ENCODE measurements at places on chromosomes 6 and 20.

DNA sequence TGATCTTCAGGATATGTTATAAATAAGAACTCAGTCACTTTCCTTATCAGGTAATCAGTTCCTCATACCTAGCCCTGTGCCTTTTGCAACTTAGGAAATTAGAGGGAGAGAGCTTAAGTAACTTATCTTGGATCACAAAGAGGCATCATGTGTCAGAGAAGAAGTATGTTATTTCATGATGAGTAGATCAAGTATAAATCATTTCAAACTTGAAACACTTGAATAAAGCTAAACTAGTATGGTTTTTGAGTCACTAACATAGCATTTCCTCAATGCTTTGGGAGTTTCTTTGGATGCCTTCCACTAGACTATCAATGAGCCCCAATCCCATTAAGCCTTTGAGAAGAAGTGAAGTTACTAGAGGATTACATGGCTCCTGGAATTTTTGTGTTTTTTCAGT, 102.6 kb upstream of the TNFAIP3 start:
- DNase-seq: no peak

GRCh38 chr20:40414843-40415615, 274.0 kb downstream of the MAFB start:
- no peak for DNase-seq

GRCh38 chr6:136593748-136594490, 43.7 kb upstream of the MAP7 start:
- DNase-seq: peak; percentile 97

- no peak for DNase-seq
Measured at GRCh38 chr20:23629017-23629541, 8.7 kb downstream of the CST3 start.

DNA sequence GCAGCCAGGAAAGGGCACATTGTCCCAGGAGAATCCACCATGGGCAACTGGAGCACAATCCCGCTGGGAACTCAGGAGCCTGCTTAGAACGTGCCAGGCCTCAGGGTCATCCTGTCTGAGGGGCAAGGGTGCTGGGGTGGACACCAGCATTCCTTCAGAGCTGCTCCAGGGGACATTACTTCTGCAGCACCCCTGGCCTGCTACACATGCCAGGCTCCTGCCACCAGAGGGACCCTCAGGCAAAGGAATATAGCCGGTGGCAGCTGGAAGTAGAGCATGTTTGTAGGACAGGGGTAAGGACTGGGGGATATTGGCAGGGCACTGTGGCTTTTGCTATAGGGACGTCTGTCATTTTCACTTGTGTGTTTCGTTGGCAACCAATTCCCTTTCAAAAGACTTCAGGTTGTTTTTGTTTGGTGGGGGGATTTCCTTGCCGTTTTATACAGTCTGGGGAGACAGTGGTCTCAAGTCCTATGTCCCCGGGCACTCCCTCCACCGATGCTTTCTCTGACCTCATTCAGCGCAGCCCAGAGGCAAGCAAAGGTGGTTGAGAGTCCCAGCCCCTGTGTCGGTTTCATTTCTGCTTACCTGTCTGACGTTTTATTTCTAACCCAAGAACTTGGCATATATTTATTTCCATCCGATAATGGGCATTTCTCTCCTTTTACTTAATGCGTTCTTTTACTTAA, 130.8 kb downstream of the JPH2 start:
- no peak for DNase-seq

DNA sequence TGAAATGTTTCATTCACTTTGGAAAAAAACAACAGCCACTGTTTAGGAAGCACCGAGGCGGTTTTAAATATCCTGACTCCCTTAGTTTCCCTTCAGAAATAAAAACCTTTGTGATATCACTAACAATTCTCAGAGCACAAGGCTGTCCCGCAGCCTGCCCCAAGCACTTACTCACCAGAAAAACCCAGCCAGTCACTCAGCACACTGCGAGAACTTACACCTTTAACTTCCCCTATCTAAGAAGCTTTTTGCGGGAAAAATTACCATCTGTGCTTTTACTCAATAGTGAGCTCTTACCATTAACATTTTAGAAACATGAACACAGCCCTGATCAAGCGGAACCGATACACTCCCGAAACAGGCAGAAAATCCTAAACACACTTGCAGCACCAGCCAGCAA, 9.3 kb downstream of the ZBTB46 start:
- no peak for DNase-seq

- DNase-seq: no peak
Measured at GRCh38 chr20:53660078-53660909, 66.7 kb upstream of the ZNF217 start.

DNA sequence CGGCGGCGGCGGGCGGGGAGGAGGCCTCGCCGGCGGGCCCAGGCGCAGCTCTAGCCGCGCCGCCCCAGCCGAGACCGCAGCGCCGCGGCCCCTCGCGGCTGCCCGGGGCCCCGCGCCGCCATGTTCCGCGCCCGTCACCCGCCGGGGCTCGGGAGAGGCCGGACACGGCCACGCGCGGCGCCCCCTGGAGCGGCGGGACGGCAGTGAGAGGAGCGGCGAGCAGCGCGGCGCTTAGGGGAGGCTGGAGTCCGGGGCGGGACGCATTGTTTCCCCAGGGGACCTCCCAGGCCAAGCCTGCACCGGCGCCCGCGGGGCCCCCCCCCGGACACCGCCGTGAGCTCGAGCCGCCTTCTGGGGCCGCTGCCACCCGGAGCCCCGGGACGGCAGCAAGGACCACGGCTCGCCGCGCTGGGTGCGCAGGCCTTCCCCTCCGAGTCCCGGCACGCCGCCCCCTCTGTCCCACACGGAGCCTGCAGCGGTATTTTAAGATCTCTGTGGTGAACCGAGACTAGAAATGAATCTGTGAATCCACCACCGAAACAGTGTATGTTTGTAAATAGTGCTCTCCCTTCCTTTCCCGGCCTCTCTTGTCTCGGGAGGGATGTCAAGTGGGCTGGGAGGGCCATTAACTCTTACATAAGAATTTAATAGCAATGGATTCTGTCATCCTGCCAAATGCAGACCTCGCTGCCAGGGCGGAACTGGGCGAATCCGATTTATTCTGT, 424 bp upstream of the KIF13A start:
- DNase-seq: peak; percentile 52

DNA sequence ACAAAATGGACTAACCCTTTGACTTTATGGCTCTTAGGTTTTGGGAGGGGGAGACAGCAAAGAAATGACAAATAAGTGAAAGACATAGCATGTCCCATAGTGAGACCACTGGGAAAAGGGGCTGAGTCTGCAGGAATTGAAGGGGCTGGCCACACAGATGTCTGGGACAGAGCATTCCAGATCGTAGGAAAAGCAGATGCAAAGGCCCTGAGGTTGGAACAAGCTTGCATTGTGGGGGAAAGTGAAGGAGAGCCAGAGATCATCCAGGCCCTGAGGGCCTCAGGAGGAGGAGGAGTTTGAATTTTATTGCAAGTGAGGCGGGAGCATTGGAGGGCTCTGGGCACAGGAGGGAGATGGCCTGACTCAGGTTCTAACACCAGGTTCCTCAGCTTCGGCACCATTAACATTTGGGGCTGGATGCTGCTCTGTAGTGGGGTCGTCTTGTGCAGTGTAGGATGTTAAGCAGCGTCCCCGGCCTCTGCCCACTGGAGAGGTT, 97.5 kb downstream of the CEBPB start:
- DNase-seq: no peak

DNA sequence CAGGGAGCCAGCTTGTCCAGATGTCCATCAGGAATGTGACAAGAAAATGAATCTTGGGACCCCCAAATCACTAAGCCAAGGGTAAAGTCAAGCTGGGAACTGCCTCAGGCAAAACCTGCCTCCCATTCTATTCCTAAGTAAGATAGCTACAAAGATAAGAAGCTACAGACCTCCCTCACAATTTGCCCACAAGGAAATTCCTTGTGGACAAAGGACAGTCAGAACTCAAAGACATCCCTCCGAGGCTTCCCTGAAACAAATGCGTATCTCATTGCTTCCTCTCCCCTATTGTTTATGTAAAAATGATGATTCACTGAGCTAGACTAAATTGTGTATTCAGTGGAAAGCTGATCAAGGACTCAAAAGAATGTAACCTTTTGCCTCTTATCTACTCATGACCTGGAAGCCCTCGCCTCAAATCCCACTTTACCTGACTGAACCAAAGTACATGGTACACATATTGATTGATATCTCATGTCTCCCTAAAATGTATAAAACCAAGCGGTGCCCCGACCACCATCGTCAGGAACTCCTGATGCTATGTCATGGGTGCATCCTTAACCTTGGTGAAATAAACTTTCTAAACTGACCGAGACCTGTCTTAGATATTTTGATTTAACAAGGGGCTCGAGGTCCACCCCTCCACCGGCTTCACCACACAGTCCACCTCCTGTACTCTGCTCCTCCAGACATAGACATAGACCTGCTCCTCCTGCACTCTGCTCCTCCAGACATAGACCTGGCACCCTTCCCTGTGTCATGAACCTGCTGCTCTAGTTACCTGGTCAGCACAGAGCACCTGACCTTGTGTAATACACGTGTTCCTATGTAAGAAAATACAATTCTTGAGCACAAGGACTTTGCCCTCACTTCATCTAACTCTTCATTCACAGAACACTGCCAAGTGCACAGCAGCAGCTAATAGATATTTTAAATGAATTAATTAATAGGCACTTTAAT, 81.4 kb downstream of the WDR27 start:
- DNase-seq: no peak

DNA sequence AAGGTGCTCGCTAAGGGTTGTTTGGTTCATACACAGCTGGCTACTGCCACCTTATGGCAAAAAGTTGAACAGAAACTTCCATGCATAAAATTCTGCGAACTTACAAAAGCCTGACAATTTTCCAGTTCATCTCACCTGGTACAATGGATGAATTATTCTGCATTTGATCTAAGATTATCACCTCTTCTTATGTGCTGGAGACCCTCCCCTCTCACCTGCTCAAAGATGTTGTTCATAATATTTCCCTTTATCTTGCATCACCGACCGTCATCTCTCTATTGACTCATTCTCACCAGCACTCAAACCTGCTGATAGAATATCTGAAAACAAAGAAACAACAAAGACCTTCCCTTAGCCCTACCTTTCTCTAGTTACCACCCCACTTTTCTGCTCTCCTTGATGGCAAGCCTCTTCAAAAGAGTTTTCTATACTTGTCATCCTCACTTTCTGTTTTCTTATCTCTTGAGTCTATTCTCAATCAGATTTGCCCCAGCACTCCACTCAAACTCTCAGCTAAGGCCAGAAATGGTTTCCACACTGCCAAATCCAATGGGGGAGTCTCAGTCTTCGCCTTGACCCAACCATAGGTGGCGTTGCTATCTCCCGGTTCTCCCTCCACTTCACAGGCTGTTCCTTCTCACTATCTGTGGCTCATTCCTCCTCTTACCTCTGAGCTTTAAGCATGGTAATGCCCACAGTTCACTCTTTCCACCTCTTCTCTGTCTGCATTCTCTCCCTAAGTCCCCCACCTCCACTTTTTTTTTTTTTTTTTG, 25.8 kb downstream of the SNRNP48 start:
- DNase-seq: peak; percentile 30

- no peak for DNase-seq
Measured at GRCh38 chr20:42576167-42576566, 613.5 kb downstream of the PTPRT start.

DNA sequence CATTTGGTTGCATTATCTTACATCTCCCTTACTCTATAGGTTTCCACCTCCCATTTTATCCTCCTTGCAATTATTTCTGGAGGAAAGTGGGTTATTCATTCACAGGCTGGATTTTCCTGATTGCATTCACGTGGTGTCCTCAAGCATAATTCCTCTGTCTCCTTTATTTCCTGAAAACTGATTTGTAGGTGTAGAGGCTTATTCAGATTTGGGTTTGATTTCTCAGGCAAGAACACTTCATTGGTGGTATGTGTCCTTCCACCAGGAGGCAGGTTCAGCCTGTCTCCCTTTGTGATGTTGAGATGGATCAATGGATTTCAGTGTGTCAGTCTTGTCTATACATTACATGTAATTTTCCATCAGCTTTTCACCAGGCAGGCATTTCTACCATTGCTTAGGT, 17.3 kb downstream of the DNPH1 start:
- no peak for DNase-seq

GRCh38 chr6:90028995-90029635, 134.8 kb downstream of the GJA10 start:
- no peak for DNase-seq

- DNase-seq: no peak
Measured at GRCh38 chr6:66995669-66996068, 1288.6 kb upstream of the EYS start.

DNA sequence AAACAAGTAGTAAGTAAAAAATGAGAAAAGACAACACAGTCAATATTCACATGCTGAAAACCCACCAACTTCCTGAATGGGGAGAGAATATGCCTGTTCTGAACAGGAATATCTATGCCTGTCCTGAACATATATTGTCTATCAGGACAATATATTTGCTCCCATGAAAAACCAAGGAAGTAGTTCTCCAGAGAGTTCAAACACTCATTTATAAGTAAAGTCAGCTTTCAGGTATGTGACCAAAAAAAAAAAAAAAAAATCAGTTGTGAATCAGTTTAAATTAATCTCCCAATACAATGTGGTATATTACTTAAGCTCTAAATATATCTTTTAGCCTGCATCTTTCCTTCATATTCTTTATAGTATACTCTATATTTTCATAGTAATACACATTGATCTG, 119.5 kb downstream of the MYB start:
- no peak for DNase-seq

- DNase-seq: no peak
Measured at GRCh38 chr20:25313593-25313992, 65.7 kb downstream of the PYGB start.

- DNase-seq: no peak
Measured at GRCh38 chr6:25866011-25866410, 8.0 kb downstream of the SLC17A3 start.

DNA sequence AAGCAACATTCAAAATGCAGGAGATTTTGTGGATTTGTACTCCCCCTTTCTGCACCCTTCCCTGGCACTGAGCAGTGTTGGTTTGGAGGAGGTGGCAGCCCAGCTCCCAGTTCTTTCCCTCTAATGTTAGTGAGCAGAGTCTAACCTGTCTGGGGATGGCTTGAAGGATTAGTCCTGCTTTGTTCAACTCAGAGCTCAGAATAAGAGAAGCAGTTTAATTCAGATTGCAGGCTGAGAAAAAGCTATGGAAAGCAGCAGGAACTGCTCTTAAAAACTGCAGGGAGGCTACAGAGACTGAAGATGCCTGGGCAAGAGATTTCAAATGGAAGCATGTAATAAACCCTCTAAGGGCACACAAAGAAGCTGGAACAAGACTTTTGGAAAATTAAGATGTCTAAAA, 223.4 kb upstream of the GGTLC1 start:
- DNase-seq: no peak

- no peak for DNase-seq
Measured at GRCh38 chr6:15341311-15342001, 95.6 kb downstream of the JARID2 start.

Data from HFF-Myc (cell line).